ENCODE measurements at places on chromosomes 13 and 19.

GRCh38 chr19:53156850-53157249 lies 2.0 kb downstream of the ZNF347 start:
- no peak for DNase-seq

GRCh38 chr13:113432506-113433270 lies 20.6 kb downstream of the ADPRHL1 start:
- DNase-seq = no peak

DNA sequence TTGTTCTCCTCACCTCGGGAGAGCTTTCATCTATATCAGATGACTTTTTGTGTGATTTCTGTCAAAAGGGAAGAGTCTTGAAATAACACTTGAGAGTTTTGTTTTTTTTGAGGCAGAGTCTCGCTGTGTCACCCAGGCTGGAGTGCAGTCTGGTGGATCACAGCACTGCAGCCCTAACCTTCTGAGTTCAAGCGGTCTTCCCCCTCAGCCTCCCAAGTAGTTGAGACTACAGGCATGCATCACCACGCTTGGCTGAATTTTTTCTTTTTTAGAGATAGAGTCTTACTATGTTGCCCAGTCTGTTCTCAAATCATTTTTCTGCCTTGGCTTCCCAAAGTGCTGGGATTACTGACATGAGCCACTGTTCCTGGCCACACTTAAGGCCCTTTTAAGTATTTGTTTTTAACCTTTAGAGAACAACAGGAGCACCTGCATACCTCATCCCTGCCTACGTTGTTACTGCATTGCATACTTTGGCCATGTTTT lies 11.4 kb downstream of the NDFIP2 start:
- DNase-seq = no peak

GRCh38 chr19:31725051-31725450 lies 375.8 kb upstream of the TSHZ3 start:
- no peak for DNase-seq

GRCh38 chr13:110396913-110397381 lies 89.9 kb downstream of the COL4A2 start:
- DNase-seq = no peak

DNA sequence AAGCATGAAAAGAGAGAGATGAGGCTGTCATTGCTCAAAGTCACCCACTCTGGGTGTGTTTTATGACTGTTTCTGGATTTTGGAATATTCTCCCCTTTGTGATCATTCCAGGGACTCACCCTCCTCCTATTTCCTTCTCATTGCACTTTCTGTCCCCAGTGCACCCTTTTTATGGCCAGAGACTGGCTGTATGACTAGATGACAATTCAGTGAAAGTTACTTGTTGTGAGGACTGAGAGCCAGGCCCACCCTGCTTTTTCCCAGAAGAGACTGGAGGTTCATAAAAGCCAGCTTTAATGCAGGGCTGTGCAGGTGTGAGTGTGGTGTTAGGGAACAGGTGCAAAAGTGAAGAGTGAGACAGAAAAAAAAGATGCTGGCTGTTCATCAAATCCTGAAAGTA lies 17.3 kb downstream of the CEACAM7 start:
- no peak for DNase-seq

GRCh38 chr19:35116072-35116801 lies 614 bp downstream of the FXYD3 start:
- DNase-seq = no peak

- DNase-seq = no peak
Observed at GRCh38 chr19:56838024-56838908, 2.3 kb downstream of the PEG3 start.

DNA sequence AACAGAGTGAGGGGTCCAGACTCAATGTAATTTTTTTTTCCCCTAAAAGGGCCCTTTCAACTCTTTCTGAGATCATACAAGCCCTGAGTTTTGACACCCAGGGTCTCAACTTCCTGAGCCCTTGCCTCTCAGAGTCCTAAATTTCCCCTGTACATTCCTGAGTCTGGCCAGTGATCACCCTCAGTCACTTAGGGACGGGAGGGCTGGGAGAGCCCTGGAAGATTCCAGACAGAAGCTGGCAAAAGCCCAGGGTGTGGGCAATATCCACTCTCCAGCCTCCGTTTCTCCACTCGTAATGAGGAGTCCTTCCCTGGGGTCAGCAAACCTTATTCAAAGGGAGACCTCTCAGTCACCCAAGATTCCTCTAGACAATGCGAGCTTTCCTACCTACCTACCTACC lies 1.6 kb downstream of the PPP1R13L start:
- DNase-seq = no peak

GRCh38 chr13:42218576-42218975 lies 53.4 kb upstream of the AKAP11 start:
- no peak for DNase-seq

DNA sequence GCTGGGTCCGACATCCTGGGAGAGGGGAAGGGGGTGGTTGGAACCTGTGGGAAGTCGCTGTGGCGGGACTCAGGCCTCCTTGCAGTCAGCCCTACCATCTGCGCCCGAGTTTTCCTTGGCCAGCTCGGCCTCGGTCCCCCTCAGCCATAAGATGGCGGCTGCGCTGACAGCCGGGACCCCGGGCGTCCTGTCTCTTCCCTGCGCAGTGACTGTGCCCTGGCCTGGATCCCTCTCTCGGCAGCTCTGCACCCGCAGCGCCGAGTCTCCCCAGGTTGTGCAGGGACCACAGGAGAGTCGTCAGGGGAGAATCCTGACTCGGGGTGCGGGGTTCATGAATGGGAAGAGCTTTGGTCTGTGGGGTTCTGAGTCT lies 345 bp downstream of the ZNF257 start:
- DNase-seq = no peak

DNA sequence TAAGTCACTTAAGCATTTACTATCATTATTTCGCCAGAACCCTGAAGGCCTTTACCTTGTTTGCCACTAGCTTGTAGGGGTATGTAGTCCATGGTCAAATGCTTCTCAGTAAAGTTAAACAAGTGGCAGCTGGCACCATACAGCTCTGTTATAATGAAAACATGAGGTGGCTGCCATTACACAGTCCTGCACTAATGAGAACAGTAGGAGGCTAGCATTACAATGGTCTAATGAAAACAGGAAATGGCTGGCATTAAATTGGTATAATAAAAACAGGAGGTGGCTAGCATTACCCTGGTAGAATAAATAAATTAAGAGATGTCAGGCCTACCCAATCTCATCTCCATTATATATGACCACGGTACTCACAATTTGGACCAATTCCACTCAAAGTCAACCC lies 107.5 kb downstream of the PCDH17 start:
- DNase-seq = no peak

- no peak for DNase-seq
Observed at GRCh38 chr19:29060813-29061364, 152.1 kb downstream of the UQCRFS1 start.

DNA sequence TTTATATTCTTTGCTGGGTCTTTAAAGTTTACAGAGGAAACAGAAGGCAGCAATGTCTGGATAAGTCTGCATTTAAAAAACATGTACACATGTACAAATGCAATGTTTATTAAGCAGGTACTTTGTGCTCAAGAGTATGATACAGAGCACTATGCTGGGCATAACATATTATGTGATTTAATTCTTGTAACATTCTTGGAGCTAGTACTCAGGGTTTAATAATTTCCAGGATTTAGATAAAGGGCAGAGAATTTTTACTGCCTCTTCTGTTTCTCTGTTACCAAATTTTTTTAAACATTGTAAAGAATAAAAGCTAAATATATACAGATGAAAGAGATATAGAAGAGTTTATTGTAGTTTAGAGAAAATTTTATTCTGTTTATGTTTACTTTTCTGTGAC lies 152.7 kb downstream of the ZNF737 start:
- no peak for DNase-seq

DNA sequence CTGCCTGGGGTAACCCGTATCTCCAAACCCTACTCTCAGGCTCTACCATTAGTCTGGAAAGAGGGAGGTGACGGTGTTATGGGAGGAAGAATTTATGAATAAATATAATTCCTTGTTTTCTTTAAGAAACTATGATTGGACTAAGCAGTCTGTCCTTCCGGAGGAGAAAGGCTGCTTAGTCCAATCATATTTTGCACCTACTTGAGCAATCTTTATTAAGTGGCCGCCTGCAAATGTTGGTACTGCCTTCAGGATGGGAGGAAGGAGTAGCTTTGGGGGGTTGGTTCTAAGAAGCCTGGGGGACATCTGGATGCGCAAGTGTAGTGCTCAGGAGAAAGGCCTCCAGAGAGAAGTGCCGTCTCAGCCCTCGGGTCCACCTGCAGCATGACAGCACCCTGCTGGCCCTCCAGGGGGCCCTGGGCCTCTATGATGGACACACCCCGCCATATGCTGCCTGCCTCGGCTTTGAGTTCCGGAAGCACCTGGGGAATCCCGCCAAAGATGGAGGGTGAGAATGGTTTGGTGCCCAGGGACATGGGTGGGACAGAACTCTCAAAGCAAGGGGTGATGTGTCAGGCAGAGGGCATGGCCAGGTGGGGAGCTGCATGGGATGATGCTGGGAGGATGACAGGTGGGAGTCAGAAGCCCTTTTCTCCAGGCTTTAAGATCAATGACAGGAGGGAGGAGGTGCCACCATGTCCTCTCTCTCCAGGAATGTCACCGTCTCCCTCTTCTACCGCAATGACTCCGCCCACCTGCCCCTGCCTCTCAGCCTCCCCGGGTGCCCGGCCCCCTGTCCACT lies 4.1 kb downstream of the ACP4 start:
- DNase-seq = peak; percentile 45

GRCh38 chr13:100428986-100429385 lies 159.6 kb downstream of the GGACT start:
- no peak for DNase-seq

DNA sequence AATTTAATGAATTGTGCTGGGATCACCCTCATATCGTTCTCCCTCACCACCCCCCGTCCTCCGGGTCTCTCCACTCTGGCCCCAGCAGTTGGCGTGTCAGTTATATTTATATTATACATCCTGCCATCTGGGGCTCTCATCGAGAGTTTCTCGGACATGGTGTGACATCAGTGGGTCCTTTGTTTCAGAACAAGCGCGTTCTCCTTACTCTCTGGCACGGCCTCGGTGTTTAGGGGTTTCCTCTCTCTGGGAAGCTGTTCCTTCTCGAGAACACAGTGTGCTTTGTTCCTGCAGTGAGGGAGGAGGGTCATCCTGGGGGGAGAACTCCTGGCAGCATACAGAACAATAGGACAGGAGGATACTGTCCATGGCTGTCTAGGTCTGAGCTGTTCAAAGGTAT lies 9.8 kb upstream of the MCF2L start:
- DNase-seq = no peak

GRCh38 chr19:23116802-23117571 lies at the start of gene ZNF730:
Gene ZNF730 (plus strand): TSS chr19:23117025. CDS start chr19:23117174, 149 bp downstream.
- DNase-seq = peak; percentile 52

- DNase-seq = no peak
Observed at GRCh38 chr13:23674795-23675640, 104.8 kb downstream of the TNFRSF19 start.

- no peak for DNase-seq
Observed at GRCh38 chr13:46934749-46935148, 37.9 kb upstream of the HTR2A start.

DNA sequence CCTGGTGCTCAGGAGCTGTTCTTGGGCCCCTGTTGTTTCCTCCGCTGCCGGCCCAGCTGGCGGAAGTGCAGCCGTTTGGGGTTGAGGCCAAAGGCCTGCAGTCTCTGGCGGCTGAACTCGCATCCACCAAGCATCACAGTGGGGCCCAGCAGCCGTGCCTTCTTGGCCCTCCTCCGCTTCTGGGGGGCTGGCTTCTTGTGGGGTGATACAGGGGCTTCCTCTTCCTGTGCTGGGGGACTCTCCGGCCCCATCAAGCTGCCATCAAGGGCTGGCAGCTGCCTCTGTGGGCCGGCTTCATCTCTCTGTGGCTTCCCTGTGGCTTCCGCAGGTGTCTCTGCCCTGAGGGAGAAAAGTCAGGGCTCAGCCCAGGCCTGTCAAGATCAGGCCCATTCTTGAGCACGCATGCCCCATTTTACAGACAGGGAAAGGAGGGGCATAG lies 10.3 kb downstream of the ATG4D start:
- no peak for DNase-seq

- no peak for DNase-seq
Observed at GRCh38 chr19:6498294-6499036, 3.6 kb downstream of the TUBB4A start.

DNA sequence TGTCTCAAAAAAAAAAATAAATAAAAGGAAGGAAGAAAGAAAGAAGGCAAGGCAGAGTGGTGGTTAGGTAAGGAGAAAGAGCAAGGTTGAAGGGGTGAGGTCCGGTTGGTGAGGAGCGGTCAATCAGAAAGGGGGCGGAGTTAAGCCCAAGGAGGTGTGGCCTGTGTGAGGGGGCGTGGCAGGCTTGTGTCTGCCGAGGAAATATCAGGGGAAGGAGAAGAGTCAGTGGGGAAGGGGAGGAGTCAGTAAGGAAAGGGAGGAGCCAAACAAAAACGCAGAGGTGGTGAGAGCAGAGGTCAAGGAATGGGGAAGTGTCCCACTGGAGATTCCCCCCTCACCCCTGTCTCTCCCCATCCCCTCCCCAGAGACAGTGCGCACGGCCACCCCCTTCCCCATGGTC lies 5.9 kb downstream of the CACNG7 start:
- DNase-seq = no peak

DNA sequence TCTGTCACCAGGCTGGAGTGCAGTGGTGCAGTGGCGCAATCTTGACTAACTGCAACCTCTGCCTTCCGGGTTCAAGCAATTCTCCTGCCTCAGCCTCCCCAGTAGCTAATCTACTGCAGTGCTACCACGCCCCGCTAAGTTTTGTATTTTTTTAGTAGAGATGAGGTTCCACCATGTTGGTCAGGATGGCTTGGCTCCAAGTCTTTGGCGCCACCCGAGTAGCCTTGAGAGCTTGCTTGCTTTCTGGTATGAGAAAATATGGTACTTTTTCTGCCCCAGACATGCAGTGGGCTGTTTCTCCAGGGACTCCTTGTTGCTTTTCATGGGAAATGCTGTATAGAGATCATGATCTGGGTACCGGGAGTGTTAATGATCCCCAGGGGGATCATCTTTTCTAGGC lies 34.5 kb upstream of the GTF3A start:
- DNase-seq = no peak

GRCh38 chr13:31663880-31664585 lies 75.3 kb upstream of the RXFP2 start:
- DNase-seq = no peak

DNA sequence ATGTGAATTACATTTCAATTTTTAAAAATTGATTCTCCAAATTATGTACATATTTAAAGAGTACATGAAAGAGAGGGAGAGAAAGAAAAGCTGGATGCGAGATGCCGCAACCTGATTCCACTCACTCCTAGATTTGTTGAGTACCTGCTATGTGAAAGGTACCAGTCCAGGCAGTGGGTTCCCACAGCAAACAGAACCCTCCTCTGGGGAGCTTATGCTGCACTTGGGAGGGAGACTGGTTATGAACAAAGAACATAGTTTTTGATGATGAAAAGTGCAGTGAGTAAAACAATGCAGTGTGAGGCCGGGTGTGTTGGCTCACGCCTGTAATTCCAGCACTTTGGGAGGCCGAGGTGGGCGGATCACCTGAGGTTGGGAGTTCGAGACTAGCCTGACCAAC lies 43.4 kb downstream of the ACTN4 start:
- no peak for DNase-seq

- peak; percentile 60 for DNase-seq
Observed at GRCh38 chr19:2270423-2271233, 11.3 kb downstream of the PEAK3 start.

- DNase-seq = no peak
Observed at GRCh38 chr13:67273001-67273400, 42.9 kb upstream of the PCDH9 start.

GRCh38 chr13:71457645-71458044 lies 409.4 kb downstream of the DACH1 start:
- DNase-seq = no peak
